AG10803 (cell line): ENCODE measurements at places on chromosomes 2 and 18.
A peak's percentile ranks its signal among the peaks of the same experiment; 100 is the strongest.

- DNase-seq, result no peak
These were observed 801.3 kb downstream of the ERBB4 start for GRCh38 chr2:211737282-211737681.

- DNase-seq, result no peak
These were observed 38.2 kb downstream of the FOSL2 start for GRCh38 chr2:28430788-28431418.

GRCh38 chr2:141455877-141456276 lies 674.9 kb downstream of the LRP1B start:
- DNase-seq, result no peak

DNA sequence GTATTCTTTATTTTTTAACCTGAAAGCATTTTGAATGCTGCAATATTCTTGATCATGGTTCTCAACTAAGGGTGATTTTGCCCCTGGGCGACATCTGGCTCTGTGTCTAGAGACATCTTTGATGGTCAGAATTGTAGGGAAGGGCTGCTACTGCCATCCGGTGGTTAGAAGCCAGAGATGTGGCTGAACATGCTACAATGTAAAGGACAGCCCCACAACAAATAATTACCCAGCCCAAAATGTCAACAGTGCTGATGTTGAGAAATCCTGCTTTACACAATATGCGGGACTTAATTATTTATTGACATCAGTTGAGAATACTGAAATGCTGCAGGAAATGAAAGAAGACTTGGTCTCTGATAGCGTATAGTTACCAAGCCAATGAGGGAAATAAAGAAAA lies 37.5 kb upstream of the SERPINB2 start:
- peak; percentile 51 for DNase-seq

- no peak for DNase-seq
These were observed 80.7 kb downstream of the BCL11A start for GRCh38 chr2:60472663-60473289.
